IgD-negative memory B cell (primary cell): ENCODE measurements at places on chromosomes 3 and 15. TPM values are rescaled to one million over a fixed set of nuclear protein-coding genes. Genes with fewer than 3 reads are reported as not detected.

SPRED1 gene
- polyA plus RNA-seq, result 0.14 TPM

SPESP1 gene
- 1.3 TPM for polyA plus RNA-seq

PYGO1 gene
- not detected for polyA plus RNA-seq

ALDH1L1 gene
- not detected for polyA plus RNA-seq

PLA2G4E gene
- polyA plus RNA-seq, result not detected

PARP16 gene
- polyA plus RNA-seq, result 23.5 TPM

SLC12A1 gene
- polyA plus RNA-seq, result not detected

SLC51A gene
- polyA plus RNA-seq, result 0.90 TPM

TPRG1 gene
- not detected for polyA plus RNA-seq

GLDN gene
- not detected for polyA plus RNA-seq
